NCI-H1048 (cell line): ENCODE measurements at places on chromosomes 2 and 18.

GRCh38 chr2:173175222-173175621 is 99.6 kb downstream of the MAP3K20 start:
- DNase-seq: no peak

- no peak for DNase-seq
Observed at GRCh38 chr2:173550143-173550542, 195.5 kb downstream of the CDCA7 start.

DNA sequence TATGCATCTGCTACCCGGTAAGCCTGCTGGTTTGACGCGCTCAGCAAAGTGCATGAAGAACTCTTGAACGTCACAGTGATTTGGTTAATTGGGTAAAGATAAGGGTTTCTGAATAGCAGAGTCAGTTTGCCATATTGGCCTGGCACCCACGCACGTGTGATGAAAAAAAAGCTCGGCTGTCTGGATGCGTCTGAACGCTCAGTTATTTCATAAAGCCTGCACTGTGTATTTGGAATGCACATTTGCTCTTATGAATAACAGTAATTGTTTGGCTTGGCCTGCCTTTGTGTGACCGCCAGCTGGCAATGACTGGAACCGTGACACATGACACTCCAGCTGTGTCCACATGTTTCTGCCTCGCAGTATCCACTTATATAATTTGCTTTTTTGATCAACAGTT is 129.2 kb upstream of the MEIS1 start:
- DNase-seq: no peak

GRCh38 chr2:151916632-151917031 is 88.4 kb upstream of the ARL5A start:
- DNase-seq: no peak

- DNase-seq: no peak
Observed at GRCh38 chr2:237898057-237898414, 38.6 kb downstream of the RAMP1 start.

DNA sequence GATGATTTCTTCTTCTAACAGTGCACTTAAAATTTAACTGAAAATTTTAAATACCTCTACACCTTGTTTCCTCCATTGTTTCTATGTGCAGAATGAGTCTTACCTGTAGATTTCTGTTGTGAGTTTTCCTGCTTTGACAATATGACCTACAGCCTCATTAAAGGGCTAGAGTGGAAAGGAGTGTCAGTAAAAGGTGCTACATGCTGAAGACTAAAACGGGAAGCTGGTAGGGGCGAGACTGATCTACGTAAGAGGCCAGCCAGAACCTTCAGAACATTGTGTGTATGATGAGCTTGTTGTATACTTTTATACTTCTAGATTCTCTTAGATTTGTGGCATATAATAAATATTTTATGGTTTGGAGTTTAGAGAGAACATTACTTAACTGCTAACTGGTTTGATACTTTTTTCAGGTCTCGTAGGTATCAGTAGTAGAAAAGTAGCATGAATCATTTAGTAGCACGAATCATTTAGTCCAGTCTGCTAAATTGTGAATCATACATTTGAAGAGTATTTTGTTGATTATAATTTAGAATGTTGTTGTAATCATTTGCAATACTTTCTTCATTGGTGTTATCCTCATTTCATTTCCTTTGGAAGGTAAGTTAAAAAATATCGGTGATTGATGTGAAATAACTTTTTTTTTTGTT is 14.3 kb downstream of the INSIG2 start:
- no peak for DNase-seq

GRCh38 chr2:26562811-26563645 is 78.1 kb downstream of the CIB4 start:
- no peak for DNase-seq
